H1 (cell line): ENCODE measurements at places on chromosomes 5 and 9.
A peak's percentile ranks its signal among the peaks of the same experiment; 100 is the strongest.

- no peak for DNase-seq
Observed at GRCh38 chr5:82861701-82862100, 215.5 kb downstream of the TMEM167A start.

GRCh38 chr5:111532886-111533582 is 20.7 kb upstream of the STARD4 start:
- no peak for DNase-seq

GRCh38 chr5:58545912-58546311 is 37.0 kb upstream of the RAB3C start:
- no peak for DNase-seq

DNA sequence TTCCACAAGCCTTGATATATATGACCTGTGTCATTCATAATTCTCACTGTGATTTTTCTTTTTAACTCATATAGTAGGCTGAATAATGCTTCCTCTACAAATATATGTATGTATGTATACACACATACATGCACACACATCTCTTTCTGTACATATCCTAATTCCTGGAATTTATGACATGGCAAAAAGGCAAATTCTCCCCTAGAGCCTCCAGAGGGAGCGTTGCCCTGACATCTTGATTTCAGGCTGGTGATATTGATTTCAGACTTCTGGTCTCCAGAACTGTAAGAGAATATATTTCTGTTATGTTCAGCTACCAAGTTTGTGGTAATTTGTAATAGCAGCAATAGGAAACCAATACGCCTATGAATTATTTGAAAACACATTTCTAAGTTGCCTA is 166.6 kb upstream of the GAS1 start:
- no peak for DNase-seq

- no peak for DNase-seq
Observed at GRCh38 chr9:107730666-107731065, 241.1 kb upstream of the KLF4 start.

DNA sequence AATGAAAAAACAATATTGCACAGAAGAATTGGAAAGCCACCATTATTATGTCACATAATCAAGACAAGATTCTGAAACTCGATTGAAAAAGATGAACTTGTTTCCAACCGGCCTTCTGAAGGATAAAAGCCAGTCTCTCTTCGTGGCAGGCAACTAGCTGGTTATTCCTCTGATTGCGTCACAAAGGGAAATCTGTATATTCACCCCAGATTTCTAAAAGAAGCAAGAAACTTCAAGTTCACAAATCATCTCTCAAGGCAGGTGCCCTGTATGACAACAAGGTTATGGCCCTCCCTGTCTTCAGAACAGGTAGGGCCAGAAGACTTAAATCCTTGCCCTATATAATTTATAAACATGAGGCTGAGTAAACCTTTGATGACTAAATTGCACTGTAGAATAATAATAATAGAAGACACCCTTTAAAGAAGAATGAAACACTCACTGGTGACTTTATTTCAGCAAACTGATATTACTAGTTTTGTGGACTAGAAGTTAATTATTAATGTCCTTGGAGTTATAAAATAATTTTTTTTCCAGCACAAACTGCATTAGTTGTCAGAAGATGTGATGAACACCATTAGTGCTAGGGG is 2.9 kb upstream of the KLF4 start:
- DNase-seq: no peak

DNA sequence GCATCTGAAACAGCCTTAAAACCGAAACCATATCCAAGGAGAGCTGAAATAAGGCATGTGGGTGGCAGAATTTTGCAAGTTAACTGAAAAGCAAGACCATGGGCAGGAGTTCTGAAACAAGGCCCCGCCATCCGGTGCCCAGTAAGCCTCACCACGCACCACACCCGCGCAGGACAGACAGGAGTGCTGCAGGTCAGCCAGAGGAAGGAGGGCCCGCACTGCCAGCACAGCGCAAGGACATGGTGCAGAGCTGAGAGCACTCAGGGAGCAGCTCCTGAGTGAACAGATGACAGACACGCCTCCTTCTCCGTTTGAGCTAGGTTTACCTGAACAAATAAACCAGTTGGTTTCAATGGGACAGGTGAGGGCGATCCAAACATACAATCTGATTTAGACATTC is 16.5 kb upstream of the ISCA1 start:
- no peak for DNase-seq

DNA sequence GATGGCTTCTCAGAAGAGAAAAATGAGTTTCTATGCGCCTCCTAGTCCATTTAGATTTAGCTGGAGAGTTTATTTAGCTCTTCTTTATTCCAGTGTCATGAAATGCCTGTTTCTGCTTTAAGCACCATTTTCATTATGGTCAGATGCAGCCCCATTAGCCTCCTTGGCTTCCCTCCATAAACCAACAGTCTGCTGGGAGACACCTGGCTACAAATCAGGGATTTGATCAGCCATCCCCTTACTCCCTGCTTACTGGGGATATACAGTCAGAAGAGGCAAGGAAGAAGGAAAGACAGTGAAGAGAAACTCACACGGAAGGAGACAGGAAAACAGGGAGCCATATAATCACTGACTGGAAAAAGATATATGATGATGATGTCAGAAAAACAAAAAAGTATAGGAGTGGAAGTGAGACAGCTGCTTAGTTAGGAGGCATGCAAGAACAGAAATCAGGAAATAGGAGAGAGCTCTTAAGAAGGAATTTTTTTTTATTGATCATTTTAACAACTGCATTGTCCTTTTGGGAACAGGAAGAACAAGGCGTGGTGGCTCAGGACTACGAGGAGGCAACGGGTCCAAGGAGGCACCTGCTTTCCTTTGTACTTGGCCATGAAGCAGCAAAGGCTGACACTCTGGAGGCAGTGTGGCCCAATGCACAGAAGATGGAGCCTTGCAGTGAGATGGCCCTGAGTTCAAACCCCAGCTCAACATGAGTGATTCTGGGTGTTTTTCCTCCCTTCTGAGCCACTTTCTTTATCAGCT is 56.1 kb downstream of the MED27 start:
- DNase-seq: no peak

DNA sequence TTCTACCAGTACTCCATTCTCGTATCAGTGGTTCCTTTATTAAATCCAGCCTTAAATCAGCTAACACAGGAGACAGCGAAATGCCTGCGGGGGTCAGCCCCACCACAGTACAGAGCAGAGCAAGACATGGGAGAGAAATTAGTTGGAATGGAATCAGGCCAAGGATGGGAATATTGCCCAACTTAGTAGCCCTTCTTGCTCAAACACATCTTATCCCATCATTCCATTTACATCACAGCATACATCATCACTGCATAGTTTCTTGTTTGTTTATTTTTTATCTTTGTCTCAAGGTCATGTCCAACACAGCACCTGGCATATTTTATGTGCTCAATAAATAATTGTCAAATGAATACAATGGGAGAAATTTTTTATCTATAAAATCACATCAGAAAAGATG is 34.3 kb upstream of the DAB2 start:
- no peak for DNase-seq

- no peak for DNase-seq
Observed at GRCh38 chr9:85428230-85428629, 313.5 kb downstream of the AGTPBP1 start.

- no peak for DNase-seq
Observed at GRCh38 chr5:9421884-9422283, 124.0 kb downstream of the SEMA5A start.

GRCh38 chr9:110153431-110153830 is 54.5 kb downstream of the C9orf152 start:
- DNase-seq: no peak

GRCh38 chr5:149497357-149497756 is 53.9 kb downstream of the CSNK1A1 start:
- DNase-seq: no peak

GRCh38 chr9:136204838-136205706 is at the start of gene LHX3:
Gene LHX3 (minus strand): TSS chr9:136205128. CDS start chr9:136205012, 116 bp downstream.
- DNase-seq: no peak

- DNase-seq: no peak
Observed at GRCh38 chr5:148561801-148562311, 92.5 kb downstream of the HTR4 start.

DNA sequence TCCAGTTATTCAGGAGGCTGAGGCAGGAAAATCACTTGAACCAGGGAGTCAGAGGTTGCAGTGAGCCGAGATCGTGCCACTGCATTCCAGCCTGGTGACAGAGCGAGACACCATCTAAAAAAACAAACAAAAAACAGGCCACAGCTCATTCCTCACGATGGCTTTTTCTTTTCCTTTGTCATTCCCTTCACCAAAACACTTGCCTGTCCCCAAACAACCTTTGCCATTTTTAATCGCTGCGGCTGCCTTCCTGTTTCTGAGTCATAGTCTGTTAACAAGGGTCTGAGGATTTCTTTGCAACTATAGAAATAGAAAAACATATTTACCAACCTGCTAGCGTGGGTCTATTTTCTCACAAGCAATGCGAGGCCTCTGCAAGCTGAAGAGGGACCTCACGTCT is 123.0 kb upstream of the FSTL4 start:
- DNase-seq: peak; percentile 16

- DNase-seq: no peak
Observed at GRCh38 chr5:124410539-124411488, 335.6 kb downstream of the ZNF608 start.

GRCh38 chr5:146599261-146599660 is 83.3 kb upstream of the GPR151 start:
- DNase-seq: no peak

DNA sequence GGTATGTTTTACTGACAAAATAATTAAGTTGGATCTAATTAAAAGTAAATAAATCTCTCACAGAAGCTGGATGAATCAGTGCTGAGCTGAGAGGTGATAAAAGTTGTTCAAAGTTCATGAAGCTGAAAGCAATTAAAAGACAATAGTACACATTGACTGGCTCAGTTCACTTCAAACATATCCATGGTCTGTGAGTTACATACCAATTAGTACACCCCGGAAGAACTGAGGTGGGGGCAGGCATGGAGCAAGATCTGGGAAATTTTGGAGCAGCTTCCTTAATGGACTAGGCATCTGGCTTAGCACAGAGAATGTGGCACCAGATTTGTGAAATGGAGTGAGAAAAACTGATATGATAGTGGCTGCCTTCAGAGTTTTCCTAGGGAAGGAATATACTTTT is 152.7 kb downstream of the ATP10B start:
- DNase-seq: no peak

GRCh38 chr5:120405923-120406322 is 58.2 kb upstream of the PRR16 start:
- no peak for DNase-seq

GRCh38 chr5:109865637-109866036 is 175.9 kb downstream of the MAN2A1 start:
- DNase-seq: peak; percentile 5

GRCh38 chr9:125409637-125410521 is 148.3 kb downstream of the GAPVD1 start:
- DNase-seq: peak; percentile 50

DNA sequence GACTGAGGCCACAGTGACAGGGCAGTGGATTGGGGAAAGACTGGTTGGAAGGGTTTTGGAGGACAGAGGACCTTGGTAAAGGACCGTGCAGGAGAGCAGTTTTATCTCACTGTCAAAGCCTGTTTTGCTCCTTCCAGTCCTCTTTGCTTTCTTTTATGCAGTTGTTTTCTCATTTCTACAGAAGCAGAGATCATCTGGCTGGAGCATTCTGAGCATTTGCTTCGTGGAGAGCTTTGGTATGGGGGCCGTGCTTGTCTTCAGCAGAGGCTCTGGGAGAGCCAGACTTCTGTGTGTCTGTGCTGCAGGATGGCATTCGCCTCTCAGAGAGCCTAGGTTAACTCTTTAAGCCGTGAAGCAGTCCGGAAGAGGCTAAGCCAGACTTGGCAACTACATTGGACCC is 171.8 kb upstream of the TUT7 start:
- DNase-seq: no peak

DNA sequence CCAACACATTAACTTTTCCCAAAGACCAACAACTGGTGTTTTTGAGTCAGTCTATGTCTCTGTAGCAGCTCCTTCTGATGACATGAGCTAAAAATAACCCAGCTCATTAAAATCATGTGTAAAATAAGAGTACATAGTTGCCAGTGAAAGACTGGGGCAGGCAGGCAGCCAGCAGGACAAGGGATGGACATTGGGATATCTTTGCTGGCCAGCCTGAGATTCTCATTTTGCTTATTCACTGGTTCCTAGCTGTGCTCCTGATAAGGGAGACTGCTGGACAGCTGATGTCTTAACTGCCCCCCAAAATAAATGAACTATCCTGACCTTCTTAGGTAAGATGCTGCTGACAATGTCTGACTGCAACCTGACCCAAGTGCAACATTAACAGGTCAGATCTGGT is 33.9 kb downstream of the EPB41L4B start:
- DNase-seq: no peak

- no peak for DNase-seq
Observed at GRCh38 chr5:151461312-151461711, 13.9 kb downstream of the SLC36A1 start.

GRCh38 chr9:94577571-94577970 is 16.1 kb downstream of the FBP2 start:
- no peak for DNase-seq

GRCh38 chr9:19380826-19381075 is 715 bp upstream of the RPS6 start:
- DNase-seq: no peak

GRCh38 chr9:111427186-111427585 is 57.0 kb downstream of the ECPAS start:
- no peak for DNase-seq

GRCh38 chr9:129280623-129281271 is 102.7 kb upstream of the IER5L start:
- no peak for DNase-seq

- no peak for DNase-seq
Observed at GRCh38 chr9:5951686-5952211, 61.1 kb downstream of the MLANA start.

DNA sequence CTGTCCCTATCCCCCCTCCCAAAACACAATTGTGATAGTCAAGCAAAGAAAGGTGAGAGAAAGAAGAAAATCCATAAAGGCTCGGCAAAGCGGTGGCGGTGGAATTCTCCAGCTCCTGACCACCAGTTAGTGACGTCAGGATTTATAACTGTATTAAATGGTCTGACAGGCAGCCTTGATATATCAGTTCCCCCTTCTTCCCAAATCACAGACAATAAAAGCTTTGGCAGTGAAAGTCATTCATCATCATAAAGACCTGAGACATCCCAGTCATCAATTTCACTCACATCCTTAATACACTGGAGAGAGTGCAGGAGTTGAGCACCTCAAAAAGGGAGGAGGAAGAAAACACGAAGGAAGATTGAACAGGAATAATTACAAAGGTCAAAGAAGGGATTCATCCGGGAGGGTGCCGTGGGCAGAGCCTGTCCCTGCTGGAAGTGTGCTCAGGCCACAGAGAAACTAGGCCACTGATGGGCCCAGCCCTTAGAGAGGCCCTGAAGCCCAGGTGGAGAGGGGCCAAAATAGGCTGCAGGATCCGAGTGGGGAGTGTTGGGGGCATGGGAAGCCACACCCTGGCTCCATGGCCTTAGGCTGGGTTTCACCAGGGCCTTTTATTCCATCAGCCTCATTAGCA is 131.9 kb downstream of the PAX5 start:
- no peak for DNase-seq
